Epithelial cell of prostate (primary cell): ENCODE measurements at places on chromosomes 16 and 17.

- DNase-seq = no peak
Observed at GRCh38 chr17:81540676-81541027, 11.5 kb downstream of the FAAP100 start.

DNA sequence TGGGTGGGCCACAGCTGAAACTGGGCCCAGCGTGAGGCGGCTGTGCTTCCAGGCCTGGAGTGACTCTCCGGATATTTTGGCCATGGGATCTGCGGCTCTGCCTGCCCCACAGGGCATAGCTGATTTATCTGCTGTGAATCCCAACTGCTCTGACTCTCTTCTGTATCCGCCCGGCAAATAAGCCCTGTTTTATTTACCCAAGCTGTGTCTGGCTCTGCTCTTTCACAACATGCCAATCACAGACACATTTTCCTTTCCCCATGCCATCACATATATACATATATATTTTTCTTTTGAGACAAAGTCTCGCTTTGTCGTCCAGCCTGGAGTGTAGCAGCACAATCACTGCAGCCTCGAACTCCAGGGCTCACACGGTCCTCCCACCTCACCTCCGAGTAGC, 33.3 kb downstream of the GTF3C1 start:
- no peak for DNase-seq

GRCh38 chr16:27248036-27248435, 20.5 kb downstream of the NSMCE1 start:
- no peak for DNase-seq

- no peak for DNase-seq
Observed at GRCh38 chr17:28330671-28331070, 4.6 kb downstream of the IFT20 start.

DNA sequence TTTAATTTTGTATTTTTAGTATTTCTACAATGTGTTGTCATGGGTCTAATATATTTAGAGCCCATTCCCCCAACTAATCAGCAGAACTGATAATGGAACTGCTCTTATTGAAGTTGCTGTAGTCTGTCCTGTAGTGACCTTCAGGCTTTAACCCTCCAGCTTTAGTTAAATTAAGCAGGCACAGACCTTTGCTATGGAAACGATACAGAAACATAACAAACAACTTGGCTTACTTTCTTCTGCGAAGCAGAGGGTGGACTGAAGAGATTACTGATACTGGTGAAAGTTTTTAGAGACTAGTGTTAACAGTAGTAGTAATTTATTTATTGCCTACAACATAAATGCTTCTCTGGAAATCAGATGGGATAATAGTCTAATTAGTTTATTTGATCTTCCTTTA, 61.4 kb downstream of the NFATC3 start:
- DNase-seq = no peak
